CD4-positive, alpha-beta T cell treated with Interleukin-21 for 1 hour (primary cell): ENCODE measurements at places on chromosomes 1 and 21.

DNA sequence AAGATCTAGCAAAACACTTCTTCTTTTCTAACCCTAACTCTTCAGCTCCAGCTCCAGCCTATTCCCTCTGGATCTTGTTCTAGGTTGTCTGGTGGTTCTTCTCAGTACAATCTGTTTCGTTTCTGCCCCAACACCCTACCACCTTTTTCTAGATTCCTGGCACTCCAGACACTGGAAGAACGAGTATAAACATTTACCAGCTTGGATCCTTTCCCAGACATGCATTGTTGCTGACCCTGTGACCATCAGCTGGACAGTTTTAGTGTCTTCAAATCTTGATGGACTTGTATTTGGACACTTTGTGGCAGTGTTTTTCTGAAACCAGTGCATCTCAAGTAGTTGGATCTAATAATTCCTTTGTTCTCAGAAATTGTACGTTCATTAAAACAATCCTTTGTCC lies 30.6 kb upstream of the CACNA1E start:
- DNase-seq, result no peak

DNA sequence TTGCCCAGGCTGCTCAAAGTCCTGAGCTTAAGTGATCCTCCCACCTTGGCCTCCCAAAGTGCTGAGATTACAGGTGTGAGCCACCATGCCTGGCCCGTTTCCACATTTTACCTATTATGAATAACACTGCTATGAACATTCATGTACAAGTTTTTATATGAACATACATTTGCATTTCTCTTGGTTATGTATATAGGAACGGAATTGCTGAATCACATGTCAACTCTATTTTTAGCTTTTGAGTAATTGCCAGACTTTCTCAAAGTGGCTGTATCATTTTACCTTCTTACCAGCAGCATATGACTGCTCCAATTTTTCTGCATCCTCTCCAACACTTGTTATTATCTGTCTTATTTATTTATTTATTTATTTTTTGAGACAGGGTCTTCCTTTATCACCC lies 2.7 kb downstream of the SPATA21 start:
- no peak for DNase-seq

- no peak for DNase-seq
Measured at GRCh38 chr1:6329851-6330250, 63.7 kb downstream of the ACOT7 start.

DNA sequence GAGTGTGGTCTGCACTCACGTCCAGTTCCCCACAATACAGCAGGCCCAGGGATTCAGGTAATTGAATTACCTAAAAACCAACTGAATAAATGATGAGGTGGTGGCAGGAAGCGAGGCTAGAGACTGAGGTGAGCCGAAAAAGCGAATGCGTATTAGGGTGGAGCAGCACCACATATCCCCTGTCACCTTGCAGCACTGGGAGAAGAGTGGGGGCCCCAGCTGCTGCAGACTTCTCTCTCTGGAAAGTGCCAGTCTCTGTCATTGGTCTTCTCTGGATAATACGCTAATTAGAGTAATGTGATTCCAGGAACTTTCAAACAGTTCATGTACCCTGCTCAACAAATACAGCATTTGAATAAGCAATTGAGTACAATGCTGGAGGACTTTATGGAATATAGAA lies 199.0 kb downstream of the RPS6KC1 start:
- DNase-seq, result no peak

GRCh38 chr1:100811808-100812207 lies 82.8 kb downstream of the EXTL2 start:
- DNase-seq, result no peak
